Chondrocyte (in vitro differentiated cells): ENCODE measurements at places on chromosomes 12 and 14.

GRCh38 chr14:89953602-89954001 is 928 bp downstream of the EFCAB11 start:
- H3K36me3 ChIP-seq, result peaks cover 1% of the 10 kb centered on the region
- no peak for DNase-seq
- peaks cover 30% of the 10 kb centered on the region for H3K4me1 ChIP-seq
- H3K27me3 ChIP-seq, result no peaks in the 10 kb centered on the region

DNA sequence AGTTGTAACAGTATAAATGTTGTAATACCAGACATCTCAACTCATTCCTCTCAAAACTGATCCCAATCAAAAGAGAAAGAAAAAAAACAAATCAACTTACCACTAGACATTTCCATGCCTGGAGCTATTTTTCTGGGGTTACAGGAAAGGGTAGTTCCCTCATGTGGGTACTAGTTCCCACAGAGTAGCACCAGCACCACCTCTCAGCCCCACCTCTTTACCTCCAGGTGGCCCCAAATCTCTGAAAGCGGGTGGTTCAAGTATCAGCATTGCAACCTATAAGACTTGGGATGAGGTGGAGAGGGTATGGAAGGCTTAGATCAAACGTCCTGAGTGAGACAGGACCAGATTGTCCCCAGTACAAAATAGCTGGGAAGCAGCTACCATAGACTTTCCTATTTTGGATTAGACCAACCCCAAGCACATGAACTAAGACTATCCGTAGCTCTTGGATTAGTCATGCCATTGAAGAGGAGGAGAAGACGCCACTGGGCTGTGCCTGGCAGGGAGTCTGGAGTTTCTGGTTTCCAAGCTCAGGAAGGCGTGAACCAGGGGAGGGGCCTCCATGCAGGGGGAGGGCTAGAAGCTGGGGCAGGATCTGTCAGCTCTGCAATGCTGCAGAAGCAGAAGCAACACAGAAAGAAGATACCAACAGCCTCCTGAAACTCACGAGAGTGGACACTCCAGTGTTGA is at the start of gene SLC39A2:
TSS of gene SLC39A2 (plus strand) at position 620 of the 693 bp plus-strand sequence. CDS start 154 bp downstream, outside the sequence.
- H3K27me3 ChIP-seq, result no peaks in the 10 kb centered on the region
- no peak within 1 kb of the TSS for H3K27ac ChIP-seq
- peaks cover 26% of the 10 kb centered on the region for H3K36me3 ChIP-seq
- H3K4me1 ChIP-seq, result peaks cover 18% of the 10 kb centered on the region

- peaks cover 45% of the 10 kb centered on the region for H3K4me1 ChIP-seq
- peak overlapping the region; percentile 81 for H3K27ac ChIP-seq
- no peak for DNase-seq
- no peak overlapping the region for H3K4me3 ChIP-seq
- peaks cover 15% of the 10 kb centered on the region for H3K36me3 ChIP-seq
Measured at GRCh38 chr12:106058256-106059182, 80.2 kb downstream of the NUAK1 start.

DNA sequence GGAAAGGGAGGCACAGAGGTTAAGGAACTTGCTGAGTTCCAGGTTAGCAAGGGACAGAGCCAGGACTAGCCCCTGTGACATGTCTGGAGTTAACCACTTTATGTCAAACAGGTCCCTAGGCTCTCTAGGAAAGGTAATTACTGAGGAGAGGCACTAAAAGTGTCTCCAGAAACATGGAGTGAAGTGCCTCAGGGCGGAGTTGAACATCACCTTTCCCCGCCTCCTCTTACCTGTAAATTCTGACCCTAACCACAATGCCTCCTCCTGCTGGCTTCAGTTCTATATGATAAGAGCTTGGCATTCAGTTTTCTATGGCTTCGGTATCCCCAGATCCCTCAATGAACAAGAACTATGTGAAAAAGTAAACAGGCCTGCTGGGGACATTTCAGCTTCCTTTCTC is 18.1 kb downstream of the RPH3A start:
- H3K27me3 ChIP-seq, result peaks cover 11% of the 10 kb centered on the region
- DNase-seq, result no peak
- H3K27ac ChIP-seq, result no peak overlapping the region
- no peaks in the 10 kb centered on the region for H3K4me1 ChIP-seq

DNA sequence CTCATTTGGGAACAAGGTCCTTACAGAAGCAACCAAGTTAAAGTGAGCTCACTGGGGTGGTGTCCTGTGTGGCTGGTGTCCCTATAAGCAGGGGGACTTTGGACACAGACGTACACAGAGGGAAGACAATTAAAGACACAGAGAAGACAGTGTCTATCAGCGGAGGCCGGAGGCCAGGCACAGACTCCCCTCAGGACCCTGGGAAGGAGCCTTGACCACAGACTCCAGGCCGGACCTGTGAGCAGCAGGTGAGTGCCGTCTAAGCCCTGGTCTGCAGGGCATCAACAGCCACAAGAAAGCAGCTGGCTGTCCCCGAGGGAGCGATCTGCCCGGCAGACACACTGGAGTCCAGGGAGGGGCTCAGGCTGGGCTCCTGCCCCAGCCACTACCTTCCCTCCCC is 219.1 kb upstream of the C14orf180 start:
- no peak overlapping the region for H3K4me3 ChIP-seq
- H3K4me1 ChIP-seq, result no peaks in the 10 kb centered on the region
- no peaks in the 10 kb centered on the region for H3K36me3 ChIP-seq
- peak; percentile 84 for DNase-seq
- H3K27ac ChIP-seq, result no peak overlapping the region

DNA sequence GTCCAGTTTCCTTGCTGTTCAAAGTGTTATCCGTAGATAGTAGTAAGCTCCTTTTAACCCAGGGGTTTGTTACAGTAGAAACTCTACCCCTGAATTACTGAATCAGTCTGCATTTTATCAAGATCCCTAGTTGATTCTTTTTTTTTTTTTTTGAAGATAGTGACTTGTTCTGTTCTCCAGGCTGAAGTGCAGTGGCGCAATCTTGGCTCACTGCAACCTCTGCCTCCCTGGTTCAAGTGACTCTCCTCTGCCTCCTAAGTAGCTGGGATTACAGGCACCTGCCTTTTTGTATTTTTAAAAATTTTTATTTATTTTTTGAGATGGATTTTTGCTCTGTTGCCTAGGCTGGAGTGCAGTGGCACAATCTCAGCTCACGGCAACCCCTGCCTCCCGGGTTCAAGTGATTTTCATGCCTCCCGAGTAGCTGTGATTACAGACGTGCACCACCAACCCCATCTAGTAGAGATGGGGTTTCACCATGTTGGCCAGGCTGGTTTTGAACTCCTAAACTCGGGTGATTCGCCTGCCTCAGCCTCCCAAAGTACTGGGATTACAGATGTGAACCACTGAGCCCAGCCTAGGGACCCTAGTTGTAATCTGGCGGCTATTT is 10.5 kb downstream of the LARP4 start:
- no peaks in the 10 kb centered on the region for H3K27me3 ChIP-seq
- H3K36me3 ChIP-seq, result peaks cover 1% of the 10 kb centered on the region
- H3K4me3 ChIP-seq, result no peak overlapping the region
- no peak overlapping the region for H3K27ac ChIP-seq
- peaks cover 5% of the 10 kb centered on the region for H3K4me1 ChIP-seq
- DNase-seq, result no peak

- no peak overlapping the region for H3K27ac ChIP-seq
- no peaks in the 10 kb centered on the region for H3K27me3 ChIP-seq
- no peak for DNase-seq
Measured at GRCh38 chr14:64584190-64584589, 34.4 kb downstream of the PPP1R36 start.

GRCh38 chr14:74647061-74647677 is 35.1 kb upstream of the LTBP2 start:
- H3K4me1 ChIP-seq, result peaks cover 57% of the 10 kb centered on the region
- H3K4me3 ChIP-seq, result no peak overlapping the region
- no peaks in the 10 kb centered on the region for H3K36me3 ChIP-seq
- DNase-seq, result no peak

GRCh38 chr12:131383291-131383690 is 327.6 kb upstream of the SFSWAP start:
- H3K4me3 ChIP-seq, result no peak overlapping the region
- no peak overlapping the region for H3K27ac ChIP-seq
- no peaks in the 10 kb centered on the region for H3K36me3 ChIP-seq
- peaks cover 32% of the 10 kb centered on the region for H3K27me3 ChIP-seq
- H3K4me1 ChIP-seq, result no peaks in the 10 kb centered on the region
- peak; percentile 54 for DNase-seq

GRCh38 chr12:101654442-101654841 is 43.0 kb upstream of the CHPT1 start:
- H3K36me3 ChIP-seq, result no peaks in the 10 kb centered on the region
- peaks cover 13% of the 10 kb centered on the region for H3K27me3 ChIP-seq
- H3K4me1 ChIP-seq, result no peaks in the 10 kb centered on the region
- DNase-seq, result no peak
- no peak overlapping the region for H3K4me3 ChIP-seq
- H3K27ac ChIP-seq, result no peak overlapping the region

DNA sequence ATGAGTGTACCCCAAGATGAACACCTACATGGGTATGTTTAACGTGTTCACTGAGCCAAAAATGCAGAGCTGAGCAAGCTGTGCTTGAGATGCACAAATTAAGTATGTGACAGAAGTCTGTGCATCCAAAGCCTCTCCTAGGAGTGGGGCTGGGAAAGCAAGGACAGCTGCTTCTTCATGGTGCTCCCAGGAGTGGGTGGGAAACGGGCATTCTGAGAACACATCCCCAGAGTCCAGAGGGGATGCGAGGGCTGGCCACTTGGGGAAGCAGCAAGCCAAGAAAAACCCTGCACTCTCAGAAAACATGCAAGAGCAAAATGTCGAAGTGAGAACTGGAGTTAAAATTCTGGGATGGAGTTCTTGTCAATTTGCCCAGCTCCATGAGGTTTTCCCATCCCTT is 414.3 kb downstream of the BCAT1 start:
- H3K27ac ChIP-seq, result peak overlapping the region; percentile 71
- no peaks in the 10 kb centered on the region for H3K27me3 ChIP-seq
- peak overlapping the region; percentile 48 for H3K4me3 ChIP-seq
- no peak for DNase-seq
- peaks cover 81% of the 10 kb centered on the region for H3K4me1 ChIP-seq
- H3K36me3 ChIP-seq, result no peaks in the 10 kb centered on the region

- no peak for DNase-seq
- no peak overlapping the region for H3K27ac ChIP-seq
- no peak overlapping the region for H3K4me3 ChIP-seq
- H3K36me3 ChIP-seq, result no peaks in the 10 kb centered on the region
- peaks cover 32% of the 10 kb centered on the region for H3K4me1 ChIP-seq
Measured at GRCh38 chr12:47770086-47770726, 2.8 kb upstream of the SLC48A1 start.
